Right kidney (tissue), 9 donors: ENCODE measurements at places on chromosomes 7 and 10.

GRCh38 chr7:45988405-45989057, 67.5 kb upstream of the IGFBP3 start:
- no peak for DNase-seq

GRCh38 chr7:70761711-70762328, 370.1 kb upstream of the GALNT17 start:
- no peak for DNase-seq

DNA sequence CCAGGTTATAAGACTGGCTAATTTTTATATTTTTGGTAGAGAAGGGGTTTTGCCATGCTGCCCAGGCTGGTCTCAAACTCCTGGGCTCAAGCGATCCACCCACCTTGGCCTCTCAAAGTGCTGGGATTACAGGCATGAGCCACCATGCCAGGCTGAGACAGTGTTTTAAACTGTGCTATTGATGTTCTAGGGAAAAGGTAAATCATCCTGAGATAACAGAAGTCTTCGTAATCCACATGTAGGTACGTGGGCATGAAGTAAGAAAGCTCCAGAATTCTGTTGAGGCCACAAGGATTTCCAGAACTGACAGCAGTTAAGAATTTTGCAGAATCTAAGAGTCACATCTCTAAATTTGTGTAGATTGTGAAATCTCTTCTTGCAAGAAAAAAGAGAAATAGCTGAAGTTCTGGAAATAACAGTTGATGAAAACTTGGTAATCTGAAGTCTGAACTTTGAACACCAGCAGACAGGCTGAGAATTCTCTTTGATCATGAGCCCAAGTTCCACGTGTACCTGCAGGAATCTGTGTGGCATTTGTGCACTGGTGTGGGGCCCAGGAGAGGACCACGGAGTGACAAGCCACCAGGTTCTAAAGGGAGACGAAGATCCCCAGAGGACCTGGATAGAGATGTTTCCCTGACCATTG, 24.6 kb downstream of the C7orf33 start:
- no peak for DNase-seq

- DNase-seq: no peak
Observed at GRCh38 chr10:60032723-60033122, 126.4 kb upstream of the CCDC6 start.

DNA sequence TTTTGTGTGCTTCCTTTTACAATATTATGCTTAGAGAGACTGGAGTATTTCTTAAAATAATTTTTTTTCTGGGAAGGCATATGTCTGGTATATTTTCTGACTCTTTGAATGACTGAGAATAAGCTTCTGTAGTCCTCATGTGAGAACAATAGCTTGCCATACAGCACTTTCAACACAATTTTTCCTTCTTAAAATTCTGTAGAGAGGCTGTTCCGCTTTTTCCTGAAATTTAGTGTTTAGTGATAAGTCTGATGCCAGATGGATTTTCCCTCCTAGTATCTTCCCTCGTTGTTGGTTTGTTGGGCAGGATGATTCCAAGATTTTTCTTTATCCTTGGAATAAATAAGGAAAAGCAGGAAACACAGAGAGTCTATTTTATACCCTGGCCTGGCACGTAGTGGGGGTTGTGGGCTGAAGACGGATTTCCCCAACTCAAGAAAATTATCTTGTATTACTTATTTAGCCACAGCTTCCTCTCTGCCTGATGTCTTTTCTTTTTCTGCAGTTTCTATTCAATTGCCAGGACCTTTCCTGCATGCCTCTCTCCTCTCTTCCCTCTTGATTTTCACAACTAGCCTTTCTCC, 111.2 kb downstream of the AOAH start:
- DNase-seq: no peak

DNA sequence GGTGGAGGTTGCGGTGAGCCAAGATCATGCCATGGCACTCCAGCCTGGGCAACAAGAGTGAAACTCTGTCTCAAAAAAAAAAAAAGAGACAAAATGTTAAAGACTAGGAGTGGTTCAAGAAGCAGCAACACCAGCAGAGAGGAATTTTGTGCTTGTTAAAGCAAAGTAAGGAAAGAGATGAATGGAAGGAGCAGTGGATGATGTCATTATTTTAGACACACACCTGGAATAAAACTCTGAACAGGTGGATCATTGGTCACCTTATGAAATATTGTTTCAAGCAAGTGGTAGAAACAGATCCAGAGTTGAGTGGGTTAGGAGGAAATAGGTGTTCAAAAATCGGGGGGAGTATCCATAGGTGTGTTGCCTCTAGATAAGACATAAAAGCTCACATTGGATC, 129.7 kb upstream of the FRMD4A start:
- DNase-seq: no peak
